ENCODE measurements at places on chromosomes 1 and 21.
A peak's percentile ranks its signal among the peaks of the same experiment; 100 is the strongest.

DNA sequence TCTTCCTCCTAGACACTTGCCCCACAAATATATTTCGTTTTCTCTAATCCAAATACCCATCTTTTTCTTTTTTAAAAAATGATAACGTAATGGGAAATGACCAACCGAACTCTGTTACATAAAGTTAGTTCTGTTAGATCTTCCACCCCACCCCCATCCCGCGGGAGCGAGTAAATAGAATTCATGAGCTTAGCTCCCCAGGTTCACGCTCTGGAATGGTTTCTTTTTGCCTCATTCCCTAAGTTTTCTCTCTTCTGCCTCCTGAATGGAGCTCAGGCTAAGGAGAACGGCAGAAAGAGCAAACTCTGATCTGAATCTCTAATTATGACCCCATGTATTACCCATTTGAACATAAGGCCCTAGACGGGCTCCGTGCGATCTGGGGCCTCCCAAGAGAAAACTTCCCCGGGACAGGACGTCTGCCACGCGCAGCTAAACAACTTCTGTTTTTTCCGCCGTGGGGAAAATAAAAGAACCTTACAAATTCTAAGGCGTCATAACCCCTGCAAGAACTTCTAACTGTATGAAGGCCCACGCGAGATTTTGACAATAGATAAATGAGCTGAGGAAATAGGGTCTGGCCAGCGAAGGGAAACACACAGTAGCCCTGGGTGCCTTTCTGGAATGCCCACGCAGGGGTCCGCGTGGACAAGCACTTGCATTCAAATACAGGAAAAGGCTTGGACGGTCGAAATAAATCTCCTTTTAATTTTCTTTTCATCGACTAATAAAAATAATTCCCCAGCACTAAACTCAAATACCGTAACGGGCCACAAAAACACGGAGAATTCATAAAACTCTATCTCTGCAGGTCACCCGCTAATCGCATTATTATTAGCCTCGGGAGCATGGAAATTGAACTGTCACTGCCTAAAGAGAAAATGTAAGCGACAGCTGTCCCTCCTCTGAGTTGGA lies 2.2 kb downstream of the TBX15 start:
- no peak for DNase-seq

DNA sequence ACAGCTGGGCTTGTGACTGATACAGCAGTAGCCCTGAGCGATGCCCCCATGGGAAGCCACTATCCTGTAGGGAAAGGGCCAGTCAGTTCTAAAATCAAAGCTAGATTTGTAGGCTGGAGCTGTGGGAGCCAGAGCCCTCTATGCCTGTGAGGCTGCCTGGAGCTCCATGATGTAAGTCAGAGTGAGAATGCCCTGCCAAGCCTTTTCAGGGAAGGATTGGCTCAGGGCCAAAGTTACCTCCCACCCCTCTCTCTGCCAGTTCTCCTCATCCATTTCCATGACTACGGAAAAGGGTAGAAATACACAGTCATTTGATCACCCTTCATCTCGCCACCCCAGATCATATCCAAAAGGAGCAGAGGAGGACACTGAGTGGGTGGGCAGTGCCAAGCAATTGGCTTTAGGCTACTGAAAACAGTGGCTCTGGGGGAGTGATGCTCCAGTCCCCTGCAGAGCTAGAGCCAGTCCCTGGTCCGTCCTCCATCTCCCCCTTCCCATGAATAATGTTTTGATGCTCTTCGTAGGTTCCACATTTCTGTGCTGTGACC lies 59.5 kb upstream of the KCNA3 start:
- no peak for DNase-seq

- no peak for DNase-seq
Measured at GRCh38 chr21:35145626-35146233, 96.6 kb upstream of the RUNX1 start.

GRCh38 chr1:69377507-69377906 lies 190.2 kb upstream of the LRRC7 start:
- no peak for DNase-seq

DNA sequence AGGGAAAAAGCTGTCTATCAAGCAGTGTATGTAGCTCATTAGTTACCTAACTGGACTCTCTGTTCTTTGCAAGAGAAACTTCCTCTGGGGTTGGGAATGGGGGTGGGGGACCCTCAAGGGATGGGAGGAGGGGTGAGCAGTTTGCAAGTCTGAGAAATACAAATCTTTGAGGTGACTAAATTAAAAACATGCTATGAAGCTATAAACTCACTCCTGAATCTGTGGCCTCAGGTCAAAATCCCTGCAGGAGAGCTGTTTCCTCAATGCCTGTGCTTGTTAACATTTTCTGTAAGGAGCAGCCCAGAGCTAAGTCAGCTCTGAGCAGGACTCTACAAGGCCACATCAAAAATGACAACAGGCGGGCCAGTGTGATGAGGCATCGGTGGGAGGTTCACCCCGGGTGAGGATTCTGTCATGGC lies 32.8 kb upstream of the PTPRC start:
- peak; percentile 43 for DNase-seq

GRCh38 chr1:168348146-168348709 lies 67.6 kb downstream of the TBX19 start:
- peak; percentile 57 for DNase-seq

- no peak for DNase-seq
Measured at GRCh38 chr1:235763962-235764361, 102.7 kb downstream of the LYST start.

DNA sequence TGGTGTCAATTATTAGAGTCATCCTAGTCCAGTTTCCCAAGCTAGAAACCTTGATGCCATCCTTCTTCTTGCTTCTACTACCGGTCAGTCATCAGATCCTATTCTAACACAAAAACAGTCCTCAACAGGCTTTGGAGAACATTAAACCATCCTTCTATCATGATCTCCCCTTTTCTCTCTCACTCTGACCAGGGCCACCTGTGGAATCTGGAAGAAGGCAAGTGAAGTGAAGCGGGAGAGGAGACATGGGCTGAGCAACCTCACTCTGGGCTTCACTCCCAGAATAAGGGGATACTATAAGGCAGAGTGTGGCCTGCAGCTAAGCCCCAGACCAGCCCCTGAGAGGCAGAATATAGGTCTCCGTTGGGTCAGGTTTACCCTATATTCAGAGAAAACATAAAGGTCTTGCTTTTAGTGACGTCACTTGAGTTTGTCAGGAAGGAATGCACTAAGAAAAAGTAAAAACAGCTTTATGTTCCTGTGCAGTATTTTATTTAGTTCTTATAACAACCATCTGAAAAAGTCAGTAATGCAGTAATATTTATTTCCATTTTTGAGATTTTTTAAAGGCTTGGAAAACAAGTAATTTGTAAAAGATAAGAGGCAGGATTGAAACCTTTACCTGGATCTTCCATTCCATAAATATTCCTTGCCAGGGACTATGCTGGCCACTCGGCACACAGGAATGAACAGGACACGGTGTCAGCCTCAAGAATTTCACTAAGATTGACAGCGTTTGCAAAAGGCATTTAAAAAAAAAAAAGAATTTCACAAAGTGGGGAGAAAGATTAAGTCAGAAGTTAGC lies 61.3 kb downstream of the NFASC start:
- no peak for DNase-seq

DNA sequence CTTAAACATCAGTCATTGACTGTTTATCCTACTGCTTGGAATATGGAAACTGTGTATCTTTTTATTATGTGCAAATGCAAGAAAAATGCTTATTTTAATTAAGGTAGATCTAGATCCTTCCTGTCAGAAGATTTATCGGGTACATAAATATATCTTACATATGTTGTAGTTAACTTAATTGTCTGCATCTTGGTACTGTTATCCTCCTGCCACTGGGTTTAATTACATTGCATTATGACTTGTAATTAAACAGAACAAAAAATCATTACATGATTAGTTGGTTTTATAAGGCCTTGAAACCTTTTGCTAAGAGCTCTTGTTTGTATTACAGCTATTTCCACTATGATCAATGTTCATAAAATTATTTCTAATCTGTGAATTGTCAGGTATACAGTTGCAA lies 211.2 kb downstream of the PTGER3 start:
- no peak for DNase-seq

GRCh38 chr1:87358219-87358618 lies 29.5 kb downstream of the LMO4 start:
- DNase-seq = no peak

GRCh38 chr21:46057111-46057709 lies 40.7 kb upstream of the COL6A2 start:
- DNase-seq = peak; percentile 29

- peak; percentile 22 for DNase-seq
Measured at GRCh38 chr1:245277276-245277675, 122.5 kb downstream of the KIF26B start.

GRCh38 chr1:51719146-51719545 lies 102.3 kb downstream of the OSBPL9 start:
- DNase-seq = peak; percentile 77

DNA sequence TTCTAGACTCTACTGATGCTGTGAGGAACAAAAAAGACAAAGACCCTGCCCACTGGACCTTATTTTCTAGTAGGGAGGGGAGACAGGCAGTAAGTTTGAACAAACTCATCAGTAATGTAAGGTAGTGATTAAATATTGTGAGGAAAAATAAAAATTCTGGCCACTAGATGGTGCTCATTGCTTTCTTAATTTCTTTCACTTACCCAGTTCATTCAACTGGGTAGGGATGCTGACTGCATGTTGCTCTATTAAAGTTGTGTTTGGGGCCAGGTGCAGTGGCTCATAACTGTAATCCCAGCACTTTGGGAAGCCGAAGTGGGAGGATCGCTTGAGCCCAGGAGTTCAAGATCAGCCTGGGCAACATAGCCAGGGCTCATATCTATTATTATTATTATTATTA lies 6.3 kb upstream of the KYAT3 start:
- peak; percentile 90 for DNase-seq

DNA sequence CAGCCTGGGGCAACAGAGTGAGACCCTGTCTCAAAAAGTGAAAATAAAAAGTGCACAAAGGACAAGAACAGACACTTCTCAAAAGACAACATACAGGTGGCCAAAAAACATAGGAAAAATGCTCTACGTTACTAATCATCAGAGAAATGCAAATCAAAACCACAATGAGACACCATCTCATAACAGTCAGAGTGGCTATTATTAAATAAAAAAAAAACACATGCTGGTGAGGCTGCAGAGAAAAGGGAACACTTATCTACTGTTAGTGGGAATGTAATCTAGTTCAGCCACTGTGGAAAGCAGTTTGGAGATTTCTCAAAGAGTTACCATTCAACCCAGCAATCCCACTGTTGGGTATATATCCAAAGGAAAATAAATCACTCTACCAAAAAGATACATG lies 173.2 kb downstream of the SMYD3 start:
- no peak for DNase-seq

DNA sequence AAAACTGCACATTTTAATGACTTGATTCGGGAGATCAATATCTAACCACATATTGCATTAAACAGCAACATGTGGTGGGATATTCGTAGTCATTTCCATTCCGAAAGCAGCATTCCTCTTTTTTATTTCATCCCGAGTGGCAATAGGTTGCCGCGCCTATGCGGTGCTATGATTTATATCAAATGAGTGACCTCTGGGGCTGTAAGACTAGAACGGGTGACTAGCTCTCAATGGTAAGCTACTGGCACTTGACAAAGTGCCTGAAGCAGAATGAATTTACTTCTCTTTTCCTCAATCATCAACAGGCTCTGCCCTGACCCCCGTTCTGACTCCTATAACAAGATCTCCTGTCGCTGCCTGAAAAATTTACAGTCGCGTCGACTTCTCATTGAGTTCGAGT lies 162.3 kb downstream of the ZNF281 start:
- DNase-seq = peak; percentile 27

DNA sequence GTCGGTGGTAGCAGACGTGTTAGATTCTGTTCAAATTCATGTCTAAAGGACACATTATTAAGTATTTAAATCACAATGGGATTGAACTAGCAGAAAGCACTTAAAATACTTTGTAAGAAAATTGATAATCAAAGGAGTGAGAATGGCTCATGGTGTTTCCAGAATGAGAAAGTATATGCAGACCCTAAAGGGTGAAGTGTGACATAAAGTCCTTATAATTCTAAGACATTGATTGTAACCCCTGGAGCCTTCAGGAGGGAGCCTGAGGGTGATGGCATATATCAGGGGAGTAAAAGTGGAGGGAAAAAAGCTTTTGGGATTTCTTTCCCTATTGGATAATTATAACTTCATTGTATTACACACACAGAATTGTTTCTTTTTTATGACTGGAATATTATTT lies at the start of gene OR2C3:
Gene OR2C3 (minus strand): TSS at position 101 of the 400 bp plus-strand sequence. CDS start 3,929 bp downstream, outside the sequence.
- DNase-seq = no peak

GRCh38 chr1:29628190-29628589 lies 391.9 kb downstream of the PTPRU start:
- no peak for DNase-seq

DNA sequence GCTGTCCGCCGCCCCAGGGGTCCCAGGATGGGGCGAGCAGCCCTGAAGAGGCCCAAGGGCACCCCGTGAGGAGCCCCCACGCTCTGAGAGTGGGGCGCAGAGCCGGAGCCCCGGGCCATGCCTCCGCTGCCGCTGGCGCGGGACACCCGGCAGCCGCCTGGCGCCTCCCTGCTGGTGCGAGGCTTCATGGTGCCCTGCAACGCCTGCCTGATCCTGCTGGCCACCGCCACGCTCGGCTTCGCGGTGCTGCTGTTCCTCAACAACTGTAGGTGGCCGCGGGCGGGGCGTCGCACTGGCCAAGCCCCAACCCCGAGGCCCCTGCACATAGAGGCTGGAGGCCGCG lies 14.5 kb downstream of the AGRN start:
- DNase-seq = peak; percentile 47

DNA sequence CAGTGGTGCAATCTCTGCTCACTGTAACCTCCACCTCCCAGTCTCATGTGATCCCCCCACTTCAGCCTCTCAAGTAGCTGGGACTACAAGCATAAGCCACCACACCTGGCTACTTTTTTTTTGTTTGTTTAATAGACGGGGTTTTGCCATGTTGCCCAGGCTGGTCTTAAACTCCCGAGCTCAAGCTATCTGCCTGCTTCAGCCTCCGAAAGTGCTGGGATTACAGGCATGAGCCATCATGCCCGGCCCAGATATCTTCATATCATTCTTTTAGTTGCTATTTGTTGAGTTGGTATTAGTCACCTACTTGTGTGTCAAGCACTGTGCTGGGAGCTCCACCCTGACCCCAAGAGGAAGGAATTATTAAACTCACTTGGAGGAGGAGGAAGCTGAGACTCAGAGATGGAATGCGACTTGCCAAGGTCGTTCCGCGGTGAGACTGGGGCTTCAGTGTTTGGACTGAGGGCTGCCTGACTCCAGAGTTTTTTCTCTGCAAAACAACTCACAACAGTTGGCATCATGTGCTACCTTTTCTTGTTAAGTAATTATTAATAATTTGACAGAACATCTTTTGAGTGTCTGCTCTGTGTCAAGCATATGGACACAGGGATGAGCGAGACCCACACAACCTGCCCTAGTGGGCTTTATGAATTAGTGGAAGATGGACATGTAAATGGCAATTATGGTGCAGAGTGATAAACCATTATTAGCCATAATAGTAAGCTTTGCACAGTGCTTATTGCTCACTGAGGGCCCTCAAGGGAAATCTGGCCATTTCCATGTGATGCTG lies 132.0 kb downstream of the FOXD2 start:
- DNase-seq = no peak

DNA sequence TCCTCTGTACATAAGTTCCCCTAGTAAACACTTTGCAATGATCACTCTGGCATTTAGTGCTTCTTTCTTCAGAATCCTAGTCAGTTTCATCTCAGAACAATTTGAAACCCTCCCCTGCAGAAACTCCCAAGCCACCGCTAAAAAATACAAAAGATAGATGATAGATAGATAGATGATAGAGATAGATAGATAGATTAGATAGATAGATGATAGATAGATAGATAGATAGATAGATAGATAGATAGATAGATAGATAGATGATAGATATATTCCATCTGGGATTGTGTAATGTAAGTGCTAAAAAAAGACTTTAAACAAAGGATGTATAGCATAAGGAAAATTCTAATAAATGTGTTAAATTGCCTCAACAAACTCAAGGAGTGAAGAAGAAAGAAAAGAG lies 212.6 kb upstream of the POGK start:
- DNase-seq = no peak
